ENCODE measurements at places on chromosomes 5 and 9.

GRCh38 chr9:2153630-2154217, 138.6 kb downstream of the SMARCA2 start:
- no peak for DNase-seq

DNA sequence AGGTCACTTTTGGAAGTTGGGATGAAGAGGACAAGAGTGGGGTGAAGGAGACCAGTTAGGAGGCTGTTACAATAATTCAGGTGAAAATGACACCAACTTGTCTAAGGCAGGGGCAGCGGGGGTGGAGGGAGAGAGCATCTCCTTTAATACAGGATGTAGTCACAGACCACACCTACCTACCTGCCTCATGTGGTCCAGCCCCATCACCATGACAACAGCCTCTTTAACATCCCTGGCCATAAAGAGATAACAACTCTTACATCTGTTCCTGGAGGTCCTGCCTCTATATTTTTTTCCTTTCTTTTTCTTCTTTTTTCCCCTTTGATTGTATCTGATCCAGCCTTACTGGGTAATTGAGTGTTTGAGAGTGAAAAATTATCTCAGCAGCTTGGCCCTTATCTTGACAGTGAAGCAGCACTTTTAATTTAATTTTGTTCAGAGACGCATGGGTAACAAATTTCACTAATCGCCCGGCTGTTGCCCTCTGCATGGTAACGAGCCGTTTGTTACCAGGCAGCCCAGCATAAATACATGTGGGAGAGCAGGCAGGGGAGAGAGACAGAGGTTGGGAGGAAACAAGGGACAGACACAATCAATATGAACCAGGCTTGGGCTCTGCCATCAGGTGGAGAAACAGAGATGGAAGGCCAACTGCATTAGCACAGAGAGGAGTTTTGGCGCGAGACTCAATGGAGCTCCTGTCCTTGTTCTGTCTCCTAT, 338.1 kb downstream of the ASTN2 start:
- no peak for DNase-seq

DNA sequence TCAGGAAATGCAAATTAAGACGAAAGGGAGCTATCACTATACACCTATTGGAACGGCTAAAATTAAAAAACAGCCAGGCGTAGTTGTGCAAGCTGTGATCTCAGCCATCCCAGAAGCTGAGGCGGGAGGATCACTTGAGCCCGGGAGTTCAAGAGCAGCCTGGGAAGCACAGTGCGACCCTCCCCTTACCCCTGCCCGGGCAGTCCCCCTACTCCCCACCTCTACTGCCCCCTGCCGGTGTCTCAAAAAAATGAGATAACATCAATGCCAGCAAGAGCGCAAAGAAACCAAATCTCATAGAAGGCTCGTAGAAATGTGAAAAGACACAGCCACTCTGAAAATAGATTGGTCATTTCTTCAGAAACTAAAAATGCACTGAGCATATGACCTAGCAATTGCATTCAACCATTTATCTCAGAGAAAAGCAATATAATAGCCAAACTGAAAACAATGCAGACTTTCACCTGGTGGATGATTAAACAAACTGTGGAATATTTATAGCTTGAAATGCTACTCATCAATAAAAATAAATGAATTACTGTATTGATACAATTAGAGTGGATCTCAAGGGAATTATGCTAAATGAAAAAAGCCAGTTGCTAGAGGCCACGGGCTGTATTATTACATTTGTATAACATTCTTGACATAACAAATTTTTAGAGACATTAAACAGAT, 20.6 kb downstream of the OR2V2 start:
- no peak for DNase-seq

DNA sequence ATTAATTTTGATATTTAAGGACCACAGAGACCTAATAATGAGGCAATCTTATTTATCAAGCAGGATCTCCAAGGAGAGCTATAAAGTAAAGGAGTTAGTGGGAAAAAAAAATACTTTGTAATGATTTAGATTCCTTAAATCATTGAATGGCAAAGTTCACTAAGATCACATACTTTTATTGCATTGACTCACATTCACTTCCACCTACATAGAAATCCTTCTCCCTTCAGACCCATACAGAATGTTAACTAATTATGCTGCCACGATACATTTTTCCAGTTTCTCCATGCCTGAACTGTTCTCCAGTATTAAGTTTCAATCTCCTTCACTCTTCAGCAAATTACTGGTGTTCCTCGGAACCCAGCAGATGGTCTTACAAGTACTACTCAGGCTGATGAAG, 388.7 kb downstream of the EFNA5 start:
- DNase-seq = no peak

GRCh38 chr5:99460701-99461100, 531.9 kb upstream of the CHD1 start:
- no peak for DNase-seq

GRCh38 chr9:93036887-93037475, 21.5 kb upstream of the SUSD3 start:
- DNase-seq = no peak

DNA sequence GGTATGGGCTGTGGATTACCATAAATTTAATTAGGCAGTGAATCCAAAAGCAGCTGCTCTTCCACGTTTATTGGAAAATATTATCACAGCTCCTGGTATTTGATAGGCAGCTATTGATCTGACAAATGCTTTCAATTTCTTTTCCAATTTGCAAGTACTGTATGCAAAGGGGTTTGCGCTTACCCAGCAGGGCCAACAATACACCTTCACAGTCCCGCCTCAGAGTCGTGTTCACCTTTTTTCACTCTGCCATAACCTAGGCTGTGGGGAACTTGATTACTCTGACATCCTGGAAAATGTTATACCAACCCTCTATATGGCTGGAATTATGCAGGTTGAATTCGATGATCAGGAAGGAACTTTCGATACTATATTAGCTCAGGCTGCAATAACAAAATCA, 32.3 kb upstream of the TENT4A start:
- DNase-seq = no peak

GRCh38 chr5:7869474-7870136, 657 bp downstream of the MTRR start:
- DNase-seq = no peak

DNA sequence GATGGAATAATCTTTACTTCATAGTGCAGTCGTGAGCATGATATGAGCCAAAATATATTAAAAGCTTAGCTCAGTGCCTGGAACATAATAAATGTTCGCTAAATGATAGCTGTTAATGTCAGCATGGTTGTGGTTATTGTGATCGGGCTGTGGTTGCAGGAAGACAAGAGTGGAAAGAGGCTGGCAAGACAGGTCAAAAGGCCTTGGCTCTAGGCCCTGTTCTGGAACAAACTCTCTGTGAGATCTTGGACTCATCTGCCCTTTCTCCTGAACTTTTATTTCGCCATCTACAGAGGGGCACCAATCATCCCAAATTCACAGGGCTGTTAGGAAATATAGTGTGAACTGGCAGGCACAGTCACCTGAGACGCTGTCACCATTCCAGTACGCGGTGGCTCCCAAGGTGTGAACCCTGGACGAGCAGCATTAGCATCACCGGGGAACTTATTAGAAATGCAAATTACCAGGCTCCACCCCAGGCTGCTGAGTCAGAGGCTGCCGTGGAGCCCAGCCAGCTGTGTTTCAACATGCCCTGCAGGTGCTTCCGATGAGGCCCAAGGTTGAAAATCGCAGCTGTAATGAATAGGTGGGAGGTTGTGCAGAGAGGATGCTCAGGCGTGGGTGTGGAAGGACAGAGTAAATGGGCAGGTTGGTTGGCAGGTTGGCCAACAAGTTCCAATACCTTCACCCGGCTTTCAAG, 50.2 kb upstream of the SAP30L start:
- DNase-seq = no peak

- no peak for DNase-seq
Measured at GRCh38 chr9:125700791-125701190, 6.2 kb downstream of the MAPKAP1 start.

- no peak for DNase-seq
Measured at GRCh38 chr5:56951126-56951945, 587 bp downstream of the MIER3 start.

DNA sequence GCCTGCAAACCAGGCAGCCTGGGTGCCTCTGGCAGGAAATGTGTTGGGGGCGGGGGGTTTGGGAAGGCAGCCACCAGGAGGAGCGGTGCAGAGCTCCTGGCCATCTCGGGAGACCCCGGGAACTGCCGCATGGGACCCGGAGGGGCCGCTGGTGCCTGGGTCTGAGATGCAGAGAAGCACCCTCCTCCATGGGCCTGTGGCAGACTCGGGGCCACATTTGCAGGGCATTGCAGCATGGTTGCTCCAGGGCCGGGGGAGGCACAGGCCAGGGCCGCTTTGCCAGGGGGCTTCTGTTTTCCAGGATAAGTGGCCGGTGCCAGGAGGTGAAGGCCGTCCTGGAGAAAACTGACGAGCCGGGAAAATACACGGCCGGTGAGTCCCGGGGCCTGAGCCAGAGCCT, 1.7 kb downstream of the LCN1 start:
- DNase-seq = no peak

DNA sequence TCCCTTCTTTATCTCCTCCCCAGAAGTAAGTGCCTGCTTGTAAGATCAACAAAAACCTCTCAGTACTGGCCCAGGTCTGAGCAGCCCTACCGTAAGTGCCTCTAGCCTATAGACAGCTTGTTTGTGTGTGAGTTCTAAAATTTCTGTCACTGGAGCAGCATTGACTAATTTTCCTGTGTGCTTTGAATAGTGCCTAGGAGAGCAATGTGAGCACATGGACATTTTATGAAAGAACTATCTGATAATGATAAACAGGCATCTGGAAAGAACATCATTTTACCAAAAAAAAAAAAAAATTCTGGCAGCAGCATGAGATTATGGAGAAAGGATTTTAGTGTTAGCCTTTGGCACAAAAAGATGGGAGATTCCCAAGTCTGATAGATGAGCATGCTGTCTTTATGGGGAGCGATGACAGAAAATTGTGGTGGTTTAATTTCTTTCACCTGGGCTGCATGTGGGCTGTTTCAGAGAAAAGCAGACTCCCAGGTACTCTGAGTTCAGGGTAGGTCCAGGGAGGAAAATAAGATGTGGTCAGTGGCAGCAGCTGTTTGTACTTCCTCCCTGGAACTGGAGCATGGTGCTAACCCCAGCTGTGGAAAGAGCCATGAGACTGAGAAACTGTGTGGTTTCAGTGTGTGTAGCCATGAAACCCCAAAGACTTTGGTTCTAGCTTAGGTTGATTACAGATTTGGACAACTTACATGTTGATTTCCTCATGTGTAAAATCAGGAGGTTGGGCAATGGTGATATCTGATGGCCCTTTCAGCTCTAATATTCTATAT, 419.9 kb downstream of the NTRK2 start:
- DNase-seq = no peak

GRCh38 chr9:12997009-12997408, 222.2 kb downstream of the LURAP1L start:
- no peak for DNase-seq

DNA sequence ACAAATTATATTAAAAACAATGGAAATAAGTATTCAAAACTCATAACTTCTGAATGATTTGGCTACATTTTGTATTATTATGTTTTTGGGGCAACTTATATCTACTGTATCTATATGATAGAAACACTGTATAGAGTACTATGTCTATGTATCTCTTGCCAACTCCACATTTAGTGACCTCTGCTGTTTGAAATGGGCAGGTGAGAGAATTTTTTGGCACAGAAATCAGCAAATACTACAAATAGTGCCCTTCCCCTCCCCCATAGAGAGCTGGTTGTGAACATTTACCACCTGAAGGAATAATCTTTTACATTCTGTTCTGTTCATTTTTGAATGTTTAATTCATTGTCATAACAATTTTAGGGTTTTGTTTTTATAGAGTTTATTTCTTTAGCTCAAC, 545.3 kb downstream of the PDE4D start:
- DNase-seq = no peak

GRCh38 chr5:107949688-107950341, 279.1 kb upstream of the EFNA5 start:
- DNase-seq = no peak

DNA sequence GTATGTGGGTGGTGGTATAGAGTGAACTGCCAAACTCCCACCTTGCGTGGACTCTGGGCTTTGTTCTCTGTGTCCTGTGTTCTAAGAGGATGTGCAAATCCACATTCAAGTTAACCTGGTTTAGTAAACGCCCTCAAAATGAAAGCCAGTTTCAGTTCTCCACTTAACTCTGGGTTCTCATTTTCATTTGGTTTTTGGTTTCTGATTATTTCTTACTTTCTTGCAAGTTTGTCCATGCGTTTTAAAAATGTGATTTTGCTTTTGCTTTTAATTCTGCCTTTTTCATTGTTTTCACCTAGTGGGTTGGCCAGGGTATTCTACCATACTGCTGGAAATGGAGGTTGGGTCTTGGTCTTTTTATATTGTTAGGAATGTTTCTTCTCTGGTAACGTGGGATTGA, 38.2 kb downstream of the GALNT10 start:
- no peak for DNase-seq

DNA sequence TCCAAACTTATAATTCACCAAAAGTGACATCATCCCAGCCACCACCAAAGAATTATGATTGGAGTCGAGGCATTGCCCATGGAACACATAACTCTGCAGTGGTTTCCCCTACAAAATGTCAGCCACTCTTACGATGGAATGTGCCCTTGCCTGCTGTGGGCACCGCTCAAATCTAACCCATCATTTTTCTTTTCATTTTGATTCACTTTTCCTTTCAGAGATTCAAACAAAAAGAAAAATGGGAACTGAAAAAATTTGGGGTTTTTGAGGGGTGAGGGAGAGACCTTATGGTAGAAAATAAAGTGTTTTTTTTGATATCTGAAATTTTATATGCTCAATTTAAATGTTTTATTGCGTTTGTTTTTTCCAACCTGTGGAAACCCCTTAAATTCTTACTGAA, 28.1 kb downstream of the SMARCA2 start:
- no peak for DNase-seq

- no peak for DNase-seq
Measured at GRCh38 chr5:27875148-27875547, 836.8 kb upstream of the CDH9 start.

GRCh38 chr9:125161284-125161918, 18.1 kb upstream of the SCAI start:
- no peak for DNase-seq

Data from esophagus muscularis mucosa (tissue), 4 donors.